SK-N-SH (cell line): ENCODE measurements at places on chromosomes 1 and 21. TPM values are rescaled to one million over a fixed set of nuclear protein-coding genes. Genes with fewer than 3 reads are reported as not detected.

DNA sequence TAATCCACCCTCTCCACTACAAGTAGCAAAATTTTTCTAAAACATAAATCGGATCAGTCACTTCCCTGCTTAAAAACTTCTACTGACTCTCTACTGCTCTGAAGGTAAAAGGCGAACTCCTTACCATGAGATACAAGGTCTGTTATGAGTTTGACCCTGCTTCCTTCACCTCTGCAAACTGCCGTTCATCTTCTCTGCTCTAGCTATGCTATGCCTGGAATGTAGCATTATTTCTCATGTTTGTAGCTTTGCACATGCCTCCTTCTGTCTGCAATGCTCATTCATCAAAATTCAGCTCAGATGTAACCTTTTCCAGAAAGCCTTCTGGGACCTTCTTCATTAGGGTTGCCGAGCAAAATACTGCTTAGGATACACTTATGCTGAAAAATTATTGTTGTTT lies 30.8 kb downstream of the RPL5 start:
- peaks cover 3% of the 10 kb centered on the region; the same call in 1 of the 2 replicates for H3K4me1 ChIP-seq
- no peaks in the 10 kb centered on the region for H3K27me3 ChIP-seq
- no peak overlapping the region for H3K27ac ChIP-seq
- H3K36me3 ChIP-seq = no peaks in the 10 kb centered on the region

LCE2C gene
- not detected in 2 replicates for polyA plus RNA-seq

- DNase-seq = no peak
- no peak overlapping the region for H3K27ac ChIP-seq
- H3K27me3 ChIP-seq = no peaks in the 10 kb centered on the region
- H3K4me1 ChIP-seq = no peaks in the 10 kb centered on the region
Observed at GRCh38 chr1:165799387-165799786, 28.0 kb upstream of the UCK2 start.

DNA sequence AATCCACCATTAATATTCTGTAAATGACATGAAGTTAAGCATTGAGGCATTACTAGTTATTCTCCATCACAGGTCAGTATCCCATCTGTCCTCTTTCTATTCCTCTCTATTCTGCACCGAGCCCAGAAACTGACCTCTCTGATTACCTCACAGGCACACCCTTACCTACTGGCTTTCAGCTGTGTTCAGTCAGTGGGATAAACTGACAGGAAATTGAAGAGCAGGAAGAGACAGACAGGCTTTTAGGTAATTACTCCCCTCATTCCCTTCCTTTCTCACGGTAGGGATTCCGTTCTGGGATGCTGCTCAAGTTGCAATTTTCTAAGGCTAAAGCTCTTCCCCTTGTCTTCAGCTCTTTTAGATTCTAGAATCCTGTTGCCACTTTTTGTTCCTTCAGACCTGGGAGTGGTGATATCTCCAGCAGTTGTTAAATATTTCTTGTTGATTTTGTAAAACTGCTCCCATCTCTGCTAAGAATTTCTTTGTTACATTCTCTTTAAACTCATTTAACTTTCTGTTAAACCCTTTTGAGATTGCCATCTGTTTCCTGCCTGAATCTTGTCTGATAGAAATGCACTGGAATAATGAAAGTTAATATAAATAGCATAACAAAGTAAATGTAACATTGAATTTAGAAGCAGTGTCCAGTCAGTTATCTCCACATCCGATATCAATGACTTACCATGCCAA lies 1063.4 kb downstream of the PLA2G4A start:
- H3K27me3 ChIP-seq = no peaks in the 10 kb centered on the region
- no peak for DNase-seq

LMOD1 gene
- polyA plus RNA-seq = 2.7 and 4.9 TPM in 2 replicates

- no peaks in the 10 kb centered on the region for H3K27me3 ChIP-seq
- no peaks in the 10 kb centered on the region for H3K36me3 ChIP-seq
- H3K4me1 ChIP-seq = peaks cover 9% of the 10 kb centered on the region; the same call in 1 of the 2 replicates
- DNase-seq = peak; percentile 91
- no peak overlapping the region; the same call in 1 of the 2 replicates for H3K4me3 ChIP-seq
Observed at GRCh38 chr1:46477153-46477929, 12.3 kb upstream of the DMBX1 start.

- H3K36me3 ChIP-seq = no peaks in the 10 kb centered on the region
- no peak overlapping the region for H3K27ac ChIP-seq
- H3K4me1 ChIP-seq = no peaks in the 10 kb centered on the region
- H3K27me3 ChIP-seq = no peaks in the 10 kb centered on the region
- no peak for DNase-seq
- H3K4me3 ChIP-seq = no peak overlapping the region
Observed at GRCh38 chr1:212827171-212827776, 20.2 kb downstream of the SPATA45 start.

NPL gene
- polyA plus RNA-seq = 1.5 and 2.5 TPM in 2 replicates

- no peaks in the 10 kb centered on the region; the same call in 1 of the 2 replicates for H3K27me3 ChIP-seq
- DNase-seq = no peak
- no peaks in the 10 kb centered on the region for H3K36me3 ChIP-seq
Observed at GRCh38 chr1:28801461-28801860, 10.5 kb upstream of the OPRD1 start.

- no peak overlapping the region for H3K4me3 ChIP-seq
- H3K4me1 ChIP-seq = peaks cover 32% of the 10 kb centered on the region; the same call in 1 of the 2 replicates
- no peaks in the 10 kb centered on the region for H3K36me3 ChIP-seq
- no peak overlapping the region; the same call in 1 of the 2 replicates for H3K27ac ChIP-seq
- peaks cover 39% of the 10 kb centered on the region for H3K27me3 ChIP-seq
Observed at GRCh38 chr1:39692152-39693074, 1.2 kb upstream of the HPCAL4 start.

- peaks cover 4% of the 10 kb centered on the region for H3K36me3 ChIP-seq
- no peak overlapping the region for H3K27ac ChIP-seq
- no peaks in the 10 kb centered on the region; the same call in 1 of the 2 replicates for H3K4me1 ChIP-seq
- no peak overlapping the region for H3K4me3 ChIP-seq
Observed at GRCh38 chr1:43447891-43448708, 5.6 kb downstream of the HYI start.

GPR52 gene
- polyA plus RNA-seq = 0.08 TPM in 1 of 2 replicates, not detected in the other

- H3K27ac ChIP-seq = no peak overlapping the region
- H3K4me3 ChIP-seq = no peak overlapping the region
- DNase-seq = peak; percentile 33
- H3K27me3 ChIP-seq = no peaks in the 10 kb centered on the region
- H3K36me3 ChIP-seq = no peaks in the 10 kb centered on the region
Observed at GRCh38 chr1:23506376-23507107, 22.6 kb upstream of the ASAP3 start.

FCGR2B gene
- polyA plus RNA-seq = 0.05 TPM in 1 of 2 replicates, not detected in the other
